ENCODE measurements at places on chromosomes 5 and 9.

DNA sequence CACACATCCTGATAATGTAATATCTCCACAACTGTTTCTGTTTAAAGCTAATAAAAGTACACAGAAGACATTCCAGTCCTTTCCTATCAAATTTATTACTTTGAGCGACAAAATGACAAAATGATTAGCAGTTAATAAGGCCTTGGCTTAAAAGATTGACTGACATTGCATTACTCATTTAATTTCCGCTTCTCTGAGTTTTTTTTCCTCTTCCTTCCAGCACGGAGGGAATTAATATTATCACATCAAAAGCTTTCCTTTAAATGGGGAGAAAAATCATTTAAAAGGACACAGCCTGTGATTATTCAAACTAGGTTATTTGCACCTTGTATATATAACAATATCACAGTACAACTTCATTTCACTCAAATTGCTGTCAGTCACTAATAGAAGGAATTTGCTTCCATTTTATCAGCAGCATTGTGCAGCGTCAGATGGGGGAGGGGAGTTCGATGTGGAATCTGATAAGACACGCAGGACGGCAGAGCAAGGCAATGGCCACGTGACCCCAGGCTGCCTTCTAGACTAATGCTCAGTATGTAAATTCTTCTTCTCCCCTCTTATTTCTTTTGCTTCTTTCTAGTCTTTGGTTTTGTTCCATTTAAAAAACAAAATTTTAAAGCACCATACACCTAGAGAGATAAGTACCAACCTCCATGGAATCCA is 400.5 kb downstream of the IRX1 start:
- DNase-seq: no peak

DNA sequence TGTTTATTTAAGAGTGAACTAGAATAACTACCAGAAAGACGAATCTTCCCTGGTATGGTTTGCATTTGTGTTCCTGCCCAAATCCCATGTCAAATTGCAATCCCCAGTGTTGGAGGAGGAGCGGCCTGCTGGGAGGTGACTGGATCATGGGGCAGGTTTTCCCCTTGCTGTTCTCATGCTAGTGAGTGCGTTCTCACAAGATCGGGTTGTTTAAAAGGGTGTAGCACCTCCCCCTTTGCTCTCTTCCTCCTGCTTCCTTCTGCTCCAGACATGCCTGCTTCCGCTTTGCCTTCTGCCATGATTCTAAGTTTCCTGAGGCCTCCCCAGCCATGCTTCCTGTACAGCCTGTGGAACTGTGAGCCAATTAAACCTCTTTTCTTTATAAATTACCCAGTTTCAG is 210.3 kb upstream of the TBC1D2 start:
- no peak for DNase-seq

DNA sequence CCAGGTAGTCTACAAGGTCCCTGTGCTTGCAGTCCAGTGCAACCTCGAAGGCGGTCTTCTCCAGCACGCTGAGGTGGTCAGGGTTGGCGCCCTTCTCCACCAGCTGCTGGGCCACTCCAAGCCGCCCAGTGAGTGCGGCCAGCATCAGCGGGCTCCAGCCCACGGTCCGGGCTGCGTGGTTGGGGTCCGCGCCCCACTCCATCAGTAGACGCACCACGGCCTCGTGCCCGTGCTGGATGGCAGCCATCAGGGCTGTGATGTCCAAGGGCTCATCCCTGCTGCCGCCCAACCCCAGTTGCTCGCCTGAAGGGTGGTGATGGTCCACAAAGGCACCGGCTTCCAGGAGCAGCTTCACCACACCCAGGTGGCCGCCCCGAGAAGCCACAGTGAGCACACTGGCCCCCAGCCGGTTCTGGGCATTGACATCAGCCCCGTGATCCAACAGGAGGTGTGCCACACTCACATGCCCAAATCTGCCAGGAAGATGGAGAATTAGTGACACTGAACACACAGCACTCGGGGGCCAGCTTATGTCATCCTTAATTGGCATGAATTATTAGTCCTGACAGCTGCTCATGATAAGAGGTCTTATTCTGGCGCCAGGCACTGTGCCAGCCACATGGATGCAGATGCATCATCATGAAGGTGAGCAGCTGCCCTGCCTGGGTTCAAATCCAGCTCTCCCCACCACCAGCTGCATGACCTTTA is 6.1 kb downstream of the ANKS6 start:
- DNase-seq: no peak

- DNase-seq: no peak
Measured at GRCh38 chr9:134218230-134218629, 53.9 kb upstream of the RNU6ATAC start.
